ENCODE measurements at places on chromosomes 7 and 10.
A peak's percentile ranks its signal among the peaks of the same experiment; 100 is the strongest.

DNA sequence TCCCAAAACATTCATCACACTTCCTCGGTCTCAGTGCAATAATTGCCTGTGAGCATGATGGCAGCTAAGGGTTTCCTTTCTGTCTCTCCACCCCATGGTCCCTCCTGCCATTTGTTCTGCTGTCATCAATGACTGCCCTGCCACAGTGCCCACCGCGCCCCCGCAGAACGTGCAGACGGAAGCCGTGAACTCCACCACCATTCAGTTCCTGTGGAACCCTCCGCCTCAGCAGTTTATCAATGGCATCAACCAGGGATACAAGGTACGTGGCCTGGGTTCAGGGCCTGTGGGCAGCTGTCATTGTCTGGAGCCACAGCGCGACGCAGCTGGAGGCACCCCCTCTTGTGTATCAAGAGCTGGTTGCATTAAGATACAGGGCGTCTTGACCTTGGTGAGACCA, 632.9 kb upstream of the FOXK1 start:
- no peak for DNase-seq

DNA sequence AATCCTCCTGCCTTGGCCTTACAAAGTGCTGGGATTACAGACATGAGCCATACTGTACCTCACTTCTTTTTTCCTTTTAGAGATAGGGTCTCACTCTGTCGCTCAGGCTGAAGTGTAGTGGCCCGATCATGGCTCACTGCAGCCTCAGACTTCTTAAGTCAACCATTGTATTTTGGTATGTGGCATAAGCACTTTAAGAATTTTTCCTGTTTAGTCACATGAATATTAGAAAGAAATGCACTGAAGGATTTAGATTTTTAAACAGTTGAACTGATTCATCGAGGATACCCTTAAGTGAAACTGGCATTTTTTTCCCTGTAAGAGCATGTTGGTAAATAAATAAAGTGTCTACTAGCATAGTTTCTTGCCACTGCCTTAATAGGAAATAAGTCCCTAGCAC, 319.3 kb upstream of the CACNA2D1 start:
- DNase-seq: no peak

GRCh38 chr7:4026941-4027486, 655.1 kb upstream of the FOXK1 start:
- DNase-seq: no peak

DNA sequence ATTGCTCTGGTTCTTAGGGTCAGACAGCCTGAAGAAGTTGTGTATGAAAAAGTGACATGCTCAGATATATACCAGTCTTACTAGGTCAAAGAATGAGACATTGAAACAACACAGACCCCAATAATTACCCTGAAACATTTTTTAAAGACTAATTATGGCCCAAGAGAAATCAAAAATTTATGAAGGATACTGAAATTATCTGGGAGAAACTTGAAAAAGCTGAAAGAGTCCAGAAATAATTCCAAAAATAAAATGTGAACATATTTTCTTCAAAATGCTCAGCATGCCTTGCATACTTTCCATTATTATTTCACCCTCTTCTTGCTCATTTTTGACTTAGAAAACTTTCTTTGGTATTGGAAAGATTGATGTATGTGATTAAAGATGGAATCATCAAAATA, 198.9 kb upstream of the CCDC6 start:
- DNase-seq: no peak

- no peak for DNase-seq
Observed at GRCh38 chr10:76301211-76301610, 869.8 kb downstream of the LRMDA start.

DNA sequence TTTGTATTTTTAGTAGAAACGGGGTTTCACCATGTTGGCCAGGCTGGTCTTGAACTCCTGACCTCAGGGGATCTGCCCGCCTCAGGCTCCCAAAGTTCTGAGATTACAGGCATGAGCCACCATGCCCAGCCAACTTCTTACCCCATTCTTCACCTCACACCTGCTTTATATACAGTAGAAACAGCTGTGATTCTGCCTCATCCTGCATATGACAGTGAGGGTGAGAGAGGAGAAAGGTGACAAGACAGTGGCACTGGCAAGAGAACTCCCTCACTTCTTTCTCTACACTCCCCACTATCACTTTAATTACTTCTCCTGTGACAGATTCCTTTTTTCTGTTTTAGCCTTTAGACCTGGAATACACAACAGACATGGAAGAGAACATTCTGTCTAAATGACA, 61.8 kb upstream of the CAPZA2 start:
- DNase-seq: no peak

- peak; percentile 82 for DNase-seq
Observed at GRCh38 chr10:3783682-3784432, 1.2 kb downstream of the KLF6 start.

DNA sequence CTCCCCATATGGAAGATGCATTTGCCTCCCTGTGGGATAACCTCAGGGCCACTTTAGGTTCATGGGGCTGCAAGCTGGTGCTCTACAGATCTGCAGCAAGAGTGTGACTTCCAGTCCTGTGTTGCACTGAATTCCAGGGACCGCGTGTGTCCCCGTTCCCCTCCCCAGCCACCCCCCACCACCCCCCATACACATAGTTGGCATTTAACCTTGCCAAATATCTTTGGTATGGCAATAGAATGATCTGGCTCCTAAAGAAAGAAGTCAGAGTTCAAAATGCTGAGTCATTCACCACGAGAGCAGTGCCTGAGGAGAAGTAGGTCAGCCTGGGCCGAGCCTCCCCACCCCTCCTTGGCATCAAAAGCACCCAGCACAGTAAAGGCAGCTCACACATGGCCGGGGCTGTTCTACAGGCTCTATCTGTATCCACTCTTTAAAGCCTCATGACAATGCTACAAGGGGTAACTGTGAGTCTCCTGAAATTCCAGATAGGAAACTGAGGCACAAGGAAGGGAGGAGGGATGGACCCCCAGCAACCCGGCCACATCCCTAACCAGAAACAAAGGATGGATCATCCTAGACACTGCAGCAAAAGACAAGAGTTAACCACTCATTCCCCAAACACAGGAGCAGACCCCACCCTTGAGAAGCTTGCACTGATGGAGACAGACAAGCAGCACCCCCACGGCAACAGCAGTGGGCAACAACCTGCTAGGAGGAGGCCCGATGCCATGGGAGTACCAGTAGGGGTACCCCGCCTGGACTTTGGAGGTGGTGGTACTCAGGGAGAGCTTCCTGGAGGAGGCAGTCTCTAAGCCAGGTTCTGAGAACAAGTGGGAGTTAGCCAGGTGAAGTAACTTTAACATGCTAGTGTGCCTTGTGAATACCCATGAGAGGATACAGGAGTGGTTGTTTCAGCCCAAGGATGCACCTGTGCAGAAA, 70.3 kb upstream of the NANOS1 start:
- peak; percentile 23 for DNase-seq

GRCh38 chr7:16040346-16040745, 353.9 kb upstream of the MEOX2 start:
- no peak for DNase-seq

GRCh38 chr10:102450374-102451104, 804 bp downstream of the C10orf95 start:
- peak; percentile 83 for DNase-seq

DNA sequence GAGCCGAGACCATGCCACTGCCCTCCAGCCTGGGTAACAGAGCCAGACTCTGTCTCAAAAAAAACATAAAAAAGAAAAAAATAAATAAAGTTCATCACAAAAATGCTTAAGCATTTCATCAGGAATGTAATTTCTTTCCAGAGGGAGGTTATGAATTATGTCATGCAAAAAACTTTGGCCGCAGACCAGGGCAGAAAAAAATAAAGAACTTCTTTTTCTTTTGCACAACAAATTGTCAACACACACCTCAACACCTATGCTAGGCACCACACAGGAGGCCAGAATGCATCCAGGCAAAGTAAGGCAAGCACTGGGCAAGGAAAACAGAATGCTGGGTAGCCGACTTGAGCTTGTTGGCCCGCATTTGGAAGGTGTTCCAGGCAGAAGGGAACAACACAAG, 3.9 kb downstream of the C10orf62 start:
- no peak for DNase-seq

- no peak for DNase-seq
Observed at GRCh38 chr7:157619753-157620525, 283.1 kb downstream of the DNAJB6 start.

GRCh38 chr10:81874875-81875466, at the start of gene NRG3:
TSS of gene NRG3 (plus strand) at chr10:81875194.
- DNase-seq: no peak

GRCh38 chr7:44979481-44980392, 922 bp upstream of the MYO1G start:
- no peak for DNase-seq

- DNase-seq: no peak
Observed at GRCh38 chr10:6399879-6400278, 180.2 kb downstream of the PRKCQ start.

- no peak for DNase-seq
Observed at GRCh38 chr10:80697926-80698325, 160.2 kb downstream of the SH2D4B start.

GRCh38 chr7:40572810-40573465, 438.1 kb downstream of the SUGCT start:
- DNase-seq: no peak

DNA sequence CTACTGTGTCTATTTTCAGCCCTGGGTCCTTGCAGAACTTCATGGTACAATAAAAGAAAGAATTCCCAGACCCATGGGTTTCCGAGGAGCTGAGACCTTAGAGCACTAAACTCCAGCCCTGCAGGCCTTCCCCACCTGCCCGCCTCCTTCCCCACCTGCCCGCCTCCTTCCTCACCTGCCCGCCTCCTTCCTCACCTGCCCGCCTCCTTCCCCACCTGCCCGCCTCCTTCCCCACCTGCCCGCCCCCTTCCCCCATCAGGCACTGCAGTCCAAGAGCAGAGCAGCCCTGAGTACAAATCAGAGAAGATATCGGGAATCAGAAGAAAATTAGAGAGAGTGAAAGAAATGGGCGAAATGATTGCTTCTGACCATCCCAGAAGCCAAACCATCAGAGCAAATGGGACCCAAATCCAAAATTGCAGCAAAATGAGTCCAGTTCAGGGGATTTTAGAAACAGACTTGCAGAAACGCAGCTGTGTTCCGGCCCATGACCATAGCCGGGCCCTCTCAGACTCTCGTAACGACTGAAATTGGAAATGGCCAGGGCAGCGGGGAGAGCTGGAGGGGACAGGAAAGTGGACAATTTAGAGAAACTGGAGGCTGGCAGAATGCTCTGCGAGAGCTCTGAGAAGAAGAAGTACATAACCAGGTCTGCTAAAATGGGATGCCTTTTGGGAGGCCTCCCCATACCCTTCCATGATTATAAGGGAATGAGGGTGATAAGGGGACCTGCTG, 568.4 kb downstream of the TCERG1L start:
- no peak for DNase-seq

- no peak for DNase-seq
Observed at GRCh38 chr7:2781636-2782035, 62.5 kb downstream of the GNA12 start.

Data from CD14-positive monocyte (primary cell).